Glutamatergic neuron (in vitro differentiated cells): ENCODE measurements at places on chromosomes 2 and 18.

GRCh38 chr2:135820003-135820618, 16.9 kb downstream of the LCT start:
- no peak for DNase-seq

DNA sequence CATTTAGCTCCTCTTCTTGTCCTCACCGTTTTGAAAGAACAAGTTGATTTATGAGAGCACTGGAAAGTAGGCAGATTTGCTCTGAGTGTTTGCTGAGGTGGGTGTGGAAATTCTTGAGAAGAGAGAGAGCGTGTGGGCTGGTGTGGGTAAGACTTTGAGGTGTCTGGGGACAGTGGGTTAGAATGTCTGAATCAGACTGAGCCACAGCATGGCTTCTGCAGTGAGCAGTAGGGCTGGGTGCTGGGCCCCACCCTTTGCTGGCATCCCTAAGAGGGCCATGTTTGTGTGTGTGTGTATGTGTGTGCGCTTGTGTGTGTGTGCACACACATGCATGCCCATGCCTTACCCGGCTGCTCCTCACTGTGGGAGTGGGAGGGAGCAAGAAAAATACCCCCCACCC, 63.7 kb downstream of the COPS8 start:
- no peak for DNase-seq

DNA sequence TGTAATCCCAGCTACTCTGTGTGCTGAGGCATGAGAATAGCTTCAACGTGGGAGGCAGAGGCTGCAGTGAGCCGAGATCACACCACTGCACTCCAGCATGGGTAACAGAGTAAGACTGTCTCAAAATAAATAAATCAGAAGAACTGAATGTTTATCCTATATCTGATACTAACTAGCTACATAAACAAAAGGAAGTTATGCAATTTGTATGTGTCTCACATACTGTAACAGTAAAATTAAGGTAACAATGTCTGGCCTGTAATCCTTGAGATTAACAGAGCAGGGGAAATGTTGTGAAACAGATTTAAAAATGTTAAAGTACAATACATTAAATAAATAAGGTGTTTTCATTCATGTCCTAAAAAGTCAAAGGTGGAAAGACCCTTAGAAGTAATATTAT, 150.8 kb downstream of the MEMO1 start:
- no peak for DNase-seq

- DNase-seq, result no peak
These were observed 60.0 kb upstream of the KLF7 start for GRCh38 chr2:207225773-207226172.

DNA sequence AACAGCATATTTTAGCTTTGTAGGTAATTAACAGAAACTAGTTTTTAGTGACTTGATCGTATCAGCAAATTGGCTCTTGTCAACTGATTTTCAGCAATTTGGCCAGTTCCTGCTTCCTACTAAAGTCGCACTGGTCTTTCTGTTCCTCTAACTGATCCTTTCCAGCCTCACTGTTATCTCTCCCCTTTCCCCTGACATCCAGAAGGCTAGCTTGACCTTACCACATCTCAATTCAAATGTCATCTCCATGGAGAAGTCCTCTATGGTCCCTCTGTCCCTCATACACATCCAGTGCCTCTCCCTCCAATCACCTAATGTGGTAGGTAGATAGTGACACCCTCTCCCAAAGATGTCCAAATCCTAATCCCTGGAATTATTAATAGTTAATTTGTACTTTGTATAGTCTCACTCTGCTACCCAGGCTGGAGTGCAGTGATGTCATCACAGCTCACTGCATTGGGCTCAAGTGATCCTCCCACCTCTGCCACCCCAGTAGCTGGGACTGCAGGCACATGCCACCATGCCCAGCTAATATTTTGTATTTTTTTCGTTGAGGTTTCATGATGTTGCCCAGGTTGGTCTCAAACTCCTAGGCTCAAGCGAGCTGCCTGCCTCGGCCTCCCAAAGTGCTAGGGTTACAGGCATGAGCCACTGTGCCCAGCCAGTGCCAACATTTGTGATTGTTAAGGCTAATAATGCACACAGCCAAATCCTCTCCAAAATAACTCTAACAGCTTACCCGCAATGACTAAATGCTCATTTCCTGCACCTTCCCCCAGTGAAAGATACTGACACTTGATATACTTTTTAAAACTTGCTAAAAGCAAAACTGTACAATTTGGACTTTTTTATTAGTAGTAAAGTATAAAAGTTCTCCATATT, 16.9 kb downstream of the PSTPIP2 start:
- no peak for DNase-seq

GRCh38 chr18:63299837-63300745, 19.5 kb downstream of the BCL2 start:
- no peak for DNase-seq

DNA sequence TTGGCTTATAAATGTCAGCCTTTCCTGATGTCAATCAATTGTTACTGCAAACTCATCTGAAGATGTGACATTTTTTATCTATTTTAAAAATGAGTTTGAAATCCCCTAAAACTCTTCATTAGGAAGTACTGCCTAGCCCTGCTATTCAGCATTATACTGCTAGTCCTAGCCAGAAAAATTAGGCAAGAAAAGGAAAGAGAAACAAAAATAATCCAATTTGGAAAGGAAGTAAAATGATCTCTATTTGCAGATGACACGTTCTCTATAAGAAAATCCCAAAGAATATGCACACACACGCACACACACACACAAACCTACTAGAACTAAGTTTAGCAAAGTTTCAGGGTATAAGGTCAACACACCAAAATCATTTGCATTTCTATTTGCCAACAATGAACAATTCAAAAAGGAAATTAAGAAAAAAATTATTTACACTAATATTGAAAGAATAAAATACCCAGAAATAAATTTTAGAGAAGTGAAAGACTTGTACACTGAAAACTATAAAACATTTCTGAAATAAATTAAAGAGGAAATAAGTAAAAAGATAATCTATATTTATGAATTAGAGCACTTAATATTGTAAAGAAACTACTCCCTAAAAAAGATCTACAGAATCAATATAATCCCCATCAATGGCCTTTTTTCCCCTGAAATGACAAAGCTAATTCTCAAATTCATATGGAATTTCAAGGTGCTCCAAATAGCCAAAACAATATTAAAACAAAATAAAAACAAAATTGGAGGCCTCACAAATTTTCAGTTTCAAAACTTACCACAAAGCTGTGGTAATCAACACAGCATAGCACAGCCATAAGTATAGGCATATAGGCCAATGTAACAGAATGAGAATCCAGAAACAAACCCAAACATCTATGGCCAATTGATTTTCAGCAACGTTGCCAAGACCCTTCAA, 433.7 kb upstream of the TRIB2 start:
- DNase-seq, result no peak

- DNase-seq, result no peak
These were observed 511 bp upstream of the ANKMY1 start for GRCh38 chr2:240558236-240558761.

GRCh38 chr2:165544897-165545296, 75.4 kb downstream of the CSRNP3 start:
- DNase-seq, result no peak

GRCh38 chr2:95323347-95324155, 26.4 kb downstream of the KCNIP3 start:
- DNase-seq, result peak; percentile 55

DNA sequence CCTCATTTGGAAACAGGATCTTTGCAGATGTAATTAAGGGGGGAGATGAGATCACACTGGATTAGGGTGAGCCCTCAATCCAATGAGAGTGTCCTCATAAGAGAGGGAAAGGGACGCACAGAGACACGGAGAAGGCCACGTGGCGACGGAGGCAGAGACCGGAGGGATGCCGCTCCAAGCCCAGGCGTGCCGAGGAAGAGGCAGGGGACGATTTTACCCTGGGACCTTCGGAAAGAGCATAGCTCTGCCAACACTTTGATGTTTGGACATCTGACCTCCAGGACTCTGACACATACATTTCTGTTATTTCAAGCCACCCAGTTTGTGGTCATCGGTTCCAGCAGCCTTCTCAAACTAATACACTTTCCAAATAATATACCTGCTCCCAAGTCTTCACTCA, 84.4 kb upstream of the ZCCHC2 start:
- no peak for DNase-seq

- peak; percentile 70 for DNase-seq
These were observed 652 bp downstream of the ITPRID2 start for GRCh38 chr2:181891966-181892798.

DNA sequence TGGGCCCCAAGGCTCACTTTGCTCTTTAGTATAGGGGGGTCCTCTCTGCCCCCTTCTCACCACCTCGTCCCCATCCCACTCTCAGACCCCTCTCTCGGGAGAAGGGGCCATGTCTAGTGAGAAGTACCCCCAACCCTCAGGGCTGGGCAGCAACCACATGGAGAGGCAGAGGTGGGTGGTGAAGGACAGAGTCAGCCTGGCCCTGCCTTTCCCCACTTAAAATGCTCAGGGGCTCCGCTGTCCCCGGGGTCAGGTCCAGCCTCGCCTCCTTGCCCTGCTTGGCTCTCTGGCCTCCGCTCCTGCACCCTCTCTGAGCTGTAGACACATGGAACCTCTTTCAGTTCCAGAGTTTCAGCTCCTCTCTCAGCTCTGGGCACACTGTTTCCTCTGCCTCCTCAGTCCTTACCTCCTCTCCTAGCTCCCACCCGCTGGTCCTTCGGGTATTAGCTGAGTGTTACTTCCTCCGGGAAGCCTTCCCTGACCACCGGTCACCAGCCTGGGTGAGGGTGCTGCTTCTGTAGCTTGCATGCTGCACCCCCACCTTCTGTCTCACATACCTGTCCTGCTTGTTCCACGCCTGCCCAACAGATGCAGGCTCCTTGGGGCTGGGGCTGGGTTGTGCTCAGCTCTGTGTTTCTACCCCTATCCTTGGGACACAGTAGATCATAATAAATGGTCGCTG, 79.5 kb upstream of the OTOF start:
- DNase-seq, result peak; percentile 7

DNA sequence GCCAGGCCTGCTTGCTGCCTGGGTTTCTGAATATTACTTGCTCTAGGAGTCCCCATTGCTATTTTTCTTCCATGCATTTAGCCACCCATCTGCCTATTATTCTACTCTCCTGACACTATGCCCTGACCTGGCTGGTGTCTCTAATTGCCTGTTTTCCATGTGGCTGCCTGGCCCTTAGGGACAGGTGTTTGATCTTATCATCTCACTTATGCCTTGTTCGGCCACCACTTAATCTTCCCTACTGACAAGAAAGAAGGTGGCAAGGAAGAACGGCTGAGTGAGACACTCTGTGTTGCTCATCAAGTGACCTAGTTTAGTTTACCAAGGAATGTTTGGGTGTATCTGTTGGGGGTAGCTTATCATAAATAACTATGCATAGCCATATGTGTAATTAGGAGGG, 50.4 kb upstream of the RAPH1 start:
- peak; percentile 25 for DNase-seq

- no peak for DNase-seq
These were observed 3.6 kb upstream of the ECEL1 start for GRCh38 chr2:232491139-232491780.

- no peak for DNase-seq
These were observed 178.0 kb downstream of the MTCL1 start for GRCh38 chr18:8883409-8883668.

GRCh38 chr18:26089293-26090129, 902 bp downstream of the SS18 start:
- no peak for DNase-seq

DNA sequence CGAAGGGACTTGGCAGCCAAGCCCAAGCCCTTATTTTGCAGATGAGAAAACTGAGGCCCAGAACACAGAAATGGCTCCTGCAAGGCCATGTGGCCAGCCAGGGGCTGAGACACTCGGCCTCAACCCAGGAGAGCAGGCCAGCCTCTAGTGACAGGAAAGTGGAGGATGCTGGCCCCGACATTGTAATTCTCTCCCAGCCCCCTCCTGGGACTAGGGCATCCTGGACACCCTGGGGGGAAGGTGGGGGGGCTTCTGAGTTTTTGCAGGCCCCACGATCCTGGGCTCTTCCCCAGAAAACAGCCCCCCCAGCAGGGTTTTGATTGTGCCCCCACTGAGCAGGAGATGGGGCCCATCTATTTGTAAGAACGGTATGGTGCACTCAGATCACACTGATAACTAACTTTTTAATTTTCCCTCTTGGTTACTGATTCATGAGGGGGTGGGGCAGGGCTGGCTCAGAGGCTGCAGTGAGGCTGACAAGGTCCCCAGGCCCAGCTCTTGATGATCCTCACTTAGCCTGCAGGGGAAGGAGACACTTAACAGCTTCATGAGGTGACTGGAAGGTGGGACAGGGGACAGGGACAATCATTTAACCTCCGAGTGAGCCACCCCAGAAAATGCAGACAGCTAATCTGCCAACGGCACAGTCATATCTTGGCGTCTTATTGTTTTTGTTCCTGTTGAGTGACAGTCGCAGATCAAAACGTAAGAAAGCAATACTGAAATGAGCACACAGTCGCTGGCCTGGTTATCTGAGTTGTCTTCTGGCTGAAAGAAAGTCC, 18.9 kb downstream of the SMAD7 start:
- DNase-seq, result no peak

DNA sequence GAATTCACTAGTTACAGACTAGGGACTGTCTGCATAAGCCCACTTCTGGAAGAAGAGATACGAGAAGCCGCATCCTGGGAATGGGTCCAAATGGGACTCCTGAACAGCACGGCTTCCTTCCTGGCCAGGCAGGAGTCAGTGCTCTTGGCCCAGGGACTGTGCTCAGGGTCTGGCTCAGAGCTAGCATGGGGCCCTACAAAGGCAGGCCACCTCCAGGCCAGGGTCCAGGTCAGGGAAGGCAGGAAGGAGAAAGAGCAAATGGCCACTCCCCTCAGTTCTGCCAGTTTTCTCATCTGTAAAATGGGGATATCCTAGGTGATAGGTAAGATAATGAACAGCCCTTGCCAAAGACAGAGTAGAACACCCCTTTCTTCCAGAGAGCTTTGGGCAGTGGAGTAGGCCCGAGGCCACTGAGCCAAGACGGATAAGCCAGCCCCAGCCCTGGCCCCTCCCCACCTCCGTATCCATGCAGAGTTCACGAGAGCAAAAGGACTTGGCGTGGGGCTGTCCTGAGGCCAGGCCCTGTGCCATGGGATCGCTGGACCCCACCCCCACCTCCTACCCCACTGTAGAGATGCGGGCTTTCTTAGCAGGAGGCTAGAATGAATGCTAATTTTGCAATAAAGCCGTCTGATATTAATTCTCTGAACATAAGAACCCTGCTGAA, 190.1 kb downstream of the MGAT5 start:
- DNase-seq, result no peak

- no peak for DNase-seq
These were observed 4.2 kb upstream of the UPP2 start for GRCh38 chr2:158097481-158097880.

GRCh38 chr2:161836664-161837063, 212.4 kb downstream of the SLC4A10 start:
- DNase-seq, result no peak

DNA sequence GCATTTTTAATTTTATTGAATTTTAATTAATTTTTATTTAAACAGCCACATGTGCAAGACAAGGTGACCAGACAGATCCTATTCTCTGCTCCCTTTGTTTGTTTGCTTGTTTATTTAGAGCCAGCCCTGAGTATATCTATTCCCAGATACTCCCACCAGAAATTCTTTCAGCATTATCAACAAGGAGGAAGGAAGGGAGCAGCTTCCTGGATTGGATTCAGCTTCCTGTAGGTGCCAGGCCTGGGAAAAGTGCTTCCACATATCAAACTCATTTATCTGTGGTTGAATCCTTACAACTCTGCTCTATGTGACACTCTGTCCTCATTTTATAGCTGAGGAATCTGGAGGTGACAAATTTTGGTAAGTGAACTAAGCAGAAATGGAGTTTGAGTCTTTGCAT, 60.5 kb upstream of the KLF7 start:
- no peak for DNase-seq
